AG09309 (cell line): ENCODE measurements at places on chromosomes 11 and 22.

DNA sequence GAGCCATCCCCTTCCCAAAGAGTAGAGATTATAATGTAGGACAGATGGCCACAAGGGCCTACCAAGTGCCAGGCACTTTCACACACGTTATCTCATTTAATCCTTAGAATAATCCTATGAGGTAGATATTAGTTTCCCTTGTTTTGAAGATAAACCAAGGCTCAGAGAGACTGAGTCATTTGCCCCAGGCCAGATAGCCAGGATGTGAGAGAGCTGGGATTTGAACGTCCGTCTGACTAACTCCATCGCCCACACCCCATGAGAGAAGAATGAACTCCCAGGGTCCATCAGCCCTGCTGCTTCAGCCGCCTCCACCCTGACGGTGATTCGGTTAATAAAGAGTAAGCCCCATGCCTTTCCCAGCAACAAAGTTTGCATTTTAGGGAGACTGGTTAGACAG lies 10.7 kb downstream of the PRG3 start:
- peak; percentile 27 for DNase-seq

DNA sequence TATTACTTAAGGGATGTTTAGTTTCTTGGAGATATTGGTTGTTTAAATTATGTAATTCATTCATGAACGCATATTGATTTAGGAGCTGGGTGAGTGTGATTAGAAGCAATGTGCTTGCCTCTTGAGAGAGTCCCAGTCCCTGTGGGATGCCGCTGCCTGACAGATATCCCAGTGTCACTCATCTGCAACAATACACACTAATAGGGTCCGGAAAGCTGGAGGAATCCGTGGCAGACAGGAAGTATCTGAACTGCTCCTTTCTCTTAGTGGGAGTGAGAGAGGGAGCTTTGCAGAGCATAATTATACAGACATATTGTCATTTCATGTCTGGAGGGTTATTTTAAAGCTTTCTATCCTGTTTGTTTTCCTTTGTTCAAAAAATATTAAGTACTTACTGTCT lies 17.4 kb downstream of the AMOTL1 start:
- no peak for DNase-seq

GRCh38 chr11:46534711-46535110 lies 59.1 kb downstream of the AMBRA1 start:
- no peak for DNase-seq

DNA sequence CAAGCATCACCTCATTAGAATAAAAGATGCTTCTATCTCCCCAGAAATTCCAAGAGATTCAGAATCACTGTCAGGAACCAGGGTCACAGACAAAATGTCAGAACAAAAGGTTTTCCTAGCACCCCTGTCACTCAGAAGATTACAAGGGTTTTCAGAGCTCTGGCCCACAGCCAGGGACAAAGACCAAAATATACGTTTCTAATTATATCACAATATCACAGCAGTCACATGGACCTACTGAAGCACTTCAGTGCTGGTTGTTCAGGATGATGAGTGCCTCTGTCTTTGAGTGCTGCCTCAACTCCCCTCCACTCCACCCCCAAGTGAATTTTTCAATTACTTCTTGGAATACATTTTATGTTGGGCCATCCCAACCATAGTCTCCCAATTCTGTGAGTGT lies 21.9 kb upstream of the RTL6 start:
- DNase-seq = no peak

DNA sequence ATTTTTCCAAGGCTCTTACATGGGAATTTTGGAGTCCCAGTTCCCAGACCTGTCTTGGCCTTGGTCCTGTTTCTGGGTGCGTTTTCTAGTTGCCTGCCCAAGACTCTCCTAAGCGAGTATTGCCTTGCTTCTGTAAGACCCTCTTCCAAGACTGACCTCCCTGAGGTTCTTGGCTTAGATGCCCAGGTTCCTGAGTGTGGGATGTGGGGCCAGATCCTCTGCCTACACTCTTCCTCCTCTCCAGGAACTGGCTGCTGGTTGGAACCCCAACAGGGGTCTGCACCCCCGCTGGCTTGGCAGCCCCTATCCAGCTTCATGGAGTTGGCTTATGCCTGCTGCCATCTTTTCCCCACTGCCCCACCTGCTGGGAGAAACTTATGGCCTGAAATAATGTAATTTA lies 429.5 kb downstream of the TENM4 start:
- no peak for DNase-seq

DNA sequence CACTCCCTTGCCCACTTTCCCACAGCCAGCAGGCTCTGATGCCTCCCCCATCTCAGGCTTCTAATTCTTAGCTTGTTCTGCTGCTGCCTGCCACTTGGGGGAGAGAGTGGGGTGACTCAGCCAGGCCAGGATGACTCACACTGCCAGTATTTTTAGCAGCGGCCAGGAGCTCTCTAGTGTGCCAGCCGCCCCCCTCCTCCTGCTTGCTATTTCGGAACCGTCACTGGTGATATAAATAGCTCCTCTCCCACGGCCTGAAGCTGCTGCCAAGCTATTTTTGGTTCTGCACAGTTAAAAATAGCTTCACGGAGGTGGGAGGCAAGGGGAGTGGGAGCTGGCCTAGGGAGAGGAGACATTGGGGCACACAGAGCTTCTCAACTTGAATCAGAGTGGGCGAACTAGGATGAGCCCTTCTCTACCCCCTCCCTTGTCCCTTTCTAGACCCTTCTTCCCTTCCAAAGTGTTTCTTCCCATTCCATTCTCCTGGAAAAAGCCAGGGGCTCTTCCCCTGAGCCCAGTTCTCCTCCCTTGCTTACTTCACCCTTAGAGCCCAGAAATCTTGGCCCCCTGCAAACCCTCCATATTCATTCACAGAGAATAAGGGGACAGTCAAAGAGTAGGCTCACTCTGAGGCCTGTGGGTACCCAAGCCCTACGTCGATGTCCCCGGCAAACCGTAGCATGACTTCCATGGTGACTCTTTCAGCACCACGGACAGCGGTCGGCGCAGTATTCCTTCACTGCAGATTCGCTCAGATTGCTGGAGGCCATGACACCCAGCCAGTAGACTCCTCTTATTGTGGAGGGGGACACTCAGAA lies 2.5 kb upstream of the NPAS4 start:
- DNase-seq = peak; percentile 90

- no peak for DNase-seq
Observed at GRCh38 chr22:45587638-45588505, 83.8 kb upstream of the ATXN10 start.

DNA sequence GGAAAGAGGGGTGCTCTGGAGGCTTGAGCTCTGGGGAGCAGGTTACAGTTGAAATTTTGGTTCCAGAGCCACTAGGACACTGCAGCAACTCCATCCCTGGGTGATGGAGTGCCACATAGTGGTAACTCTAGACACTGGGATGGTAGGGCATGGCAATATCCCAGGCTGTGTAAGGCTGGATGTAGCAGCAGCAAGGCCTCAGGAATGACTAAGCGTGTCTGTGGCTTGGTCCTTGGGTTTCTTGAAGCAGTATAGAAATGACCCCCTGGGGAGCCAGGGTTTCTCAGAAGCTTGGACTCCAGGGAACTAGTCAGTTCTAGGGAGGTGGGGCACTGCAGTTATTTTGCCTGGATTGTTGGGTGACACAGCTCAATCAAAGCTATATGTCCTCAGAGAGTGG lies 8.1 kb downstream of the MS4A4A start:
- no peak for DNase-seq

- DNase-seq = no peak
Observed at GRCh38 chr22:37193629-37194191, 5.7 kb upstream of the C1QTNF6 start.

DNA sequence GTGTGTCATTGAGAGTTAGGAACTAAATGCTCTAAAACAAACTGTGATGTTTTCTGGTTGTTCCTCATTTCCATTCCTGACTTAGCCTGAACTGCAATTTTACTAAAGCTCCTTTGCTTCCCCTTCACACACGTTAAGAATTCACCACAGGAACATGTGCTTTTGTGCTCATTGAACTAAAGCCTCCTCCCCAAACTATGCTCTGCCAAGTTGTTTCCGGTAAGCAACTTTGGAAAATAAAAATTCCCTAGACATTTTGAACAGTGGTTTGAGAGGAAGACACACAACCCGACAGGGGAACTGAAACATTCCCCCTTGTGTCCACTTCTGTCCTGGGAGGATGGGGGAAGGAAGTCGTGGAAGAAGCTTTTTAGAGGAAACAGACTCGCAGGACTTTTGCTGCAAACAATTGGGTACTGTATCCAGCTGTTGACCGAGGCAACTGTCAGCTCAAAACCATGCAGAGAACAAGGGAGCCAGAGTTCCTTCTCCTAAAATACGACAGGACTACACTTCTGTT lies 66.9 kb downstream of the GAB2 start:
- DNase-seq = no peak

DNA sequence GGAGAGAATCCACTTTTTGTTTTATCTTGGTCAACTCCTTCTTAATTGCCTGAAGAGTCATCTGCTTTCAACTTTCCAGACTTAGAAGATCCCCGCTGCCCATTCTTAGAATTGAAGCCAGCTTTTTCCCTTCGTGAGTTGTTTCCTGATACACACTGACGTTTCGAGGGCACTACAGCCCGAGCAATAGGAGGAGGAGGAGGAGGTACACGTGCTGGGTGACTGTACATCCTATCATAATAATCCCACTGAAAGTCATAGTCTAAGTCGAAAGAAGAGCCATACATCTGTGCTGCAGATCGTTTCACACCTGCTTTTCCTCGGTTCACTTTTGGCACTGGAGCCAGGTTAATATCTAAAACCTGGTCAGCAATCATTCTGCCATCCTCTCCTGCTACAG lies 606.1 kb downstream of the DLG2 start:
- no peak for DNase-seq

DNA sequence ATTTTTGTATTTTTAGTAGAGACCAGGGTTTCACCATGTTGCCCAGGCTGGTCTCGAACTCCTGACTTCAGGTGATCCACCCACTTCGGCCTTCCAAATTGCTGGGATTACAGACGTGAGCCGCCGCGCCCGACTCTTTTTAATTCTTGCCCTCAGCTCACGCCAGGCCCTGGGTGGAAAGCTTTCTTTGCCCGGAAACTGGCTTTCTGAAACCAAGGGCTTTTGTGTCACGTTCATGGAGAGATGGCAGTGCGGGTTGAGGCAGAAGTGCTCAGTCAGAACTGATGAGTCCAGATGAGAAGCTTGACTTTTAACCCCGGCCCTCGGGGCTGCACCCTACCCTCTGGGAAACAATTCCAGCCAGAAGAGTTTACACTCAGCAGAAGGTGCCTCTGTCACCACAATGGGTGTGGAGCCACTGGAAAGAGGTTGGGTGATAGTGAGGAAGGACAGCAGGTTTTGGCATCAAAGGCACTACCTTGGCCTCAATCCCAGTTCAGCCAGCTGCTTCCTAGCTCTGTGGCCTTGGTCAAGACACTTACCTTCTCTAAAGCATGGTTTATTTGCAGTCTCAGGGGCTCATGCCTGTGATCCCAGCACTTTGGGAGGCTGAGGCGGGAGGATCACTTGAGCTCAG lies 890 bp upstream of the ARFGAP3 start:
- DNase-seq = no peak

DNA sequence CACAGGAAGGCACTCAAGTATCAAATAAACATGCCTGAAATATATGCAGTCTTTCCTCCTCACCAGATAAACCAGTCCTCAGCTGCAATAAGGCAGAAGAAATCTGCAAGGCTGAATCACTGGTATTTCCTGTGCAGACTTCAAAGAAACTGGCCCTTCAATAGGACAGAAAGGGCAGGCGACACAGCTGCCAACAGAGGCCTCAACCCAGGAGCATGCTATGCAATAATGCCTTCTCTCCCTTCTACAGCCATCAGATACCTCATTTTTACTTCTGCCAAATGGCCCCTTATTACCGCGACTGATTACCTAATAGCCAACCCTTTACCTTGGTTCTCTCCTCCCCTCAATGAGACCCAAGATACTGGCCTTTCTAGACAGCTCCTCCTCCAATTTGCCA lies 8.0 kb downstream of the NUMA1 start:
- DNase-seq = peak; percentile 17

DNA sequence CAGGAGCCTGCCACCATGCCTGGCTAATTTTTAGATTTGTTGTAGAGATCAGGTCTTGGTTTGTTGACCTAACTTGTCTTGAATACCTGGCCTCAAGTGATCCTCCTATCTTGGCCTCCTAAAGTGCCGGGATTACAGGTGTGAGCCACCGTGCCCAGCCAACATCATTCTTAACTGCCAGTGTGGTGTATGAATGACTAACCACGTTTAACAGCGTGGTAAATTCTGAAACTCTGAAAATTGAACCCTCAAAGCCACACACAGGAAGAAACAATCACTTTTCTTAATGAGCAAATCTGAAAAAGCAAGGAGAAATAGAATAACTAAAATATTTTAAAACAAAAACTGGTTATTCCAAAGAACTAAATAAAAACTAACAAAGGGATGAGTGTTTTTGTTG lies 7.4 kb downstream of the TMEM9B start:
- no peak for DNase-seq

DNA sequence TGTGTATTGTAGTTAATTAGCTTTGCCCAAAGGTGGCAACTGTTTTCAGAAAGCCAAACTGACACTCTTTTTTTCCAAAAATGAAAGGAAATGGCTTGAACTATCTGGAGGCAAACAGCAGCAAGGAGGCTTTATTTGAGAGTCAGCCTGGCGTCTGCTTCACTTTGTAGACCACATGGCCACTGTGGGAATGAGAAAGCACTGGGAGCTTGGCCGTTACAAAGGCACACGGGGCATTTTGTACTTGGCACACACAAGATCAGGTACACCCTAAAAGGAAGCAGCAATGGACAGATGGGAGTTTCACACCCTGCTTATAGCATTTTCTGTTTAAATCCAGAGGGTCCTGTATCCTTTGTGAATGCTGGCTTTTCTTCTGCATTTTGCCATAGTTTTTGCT lies 126.3 kb downstream of the MPPED2 start:
- no peak for DNase-seq

DNA sequence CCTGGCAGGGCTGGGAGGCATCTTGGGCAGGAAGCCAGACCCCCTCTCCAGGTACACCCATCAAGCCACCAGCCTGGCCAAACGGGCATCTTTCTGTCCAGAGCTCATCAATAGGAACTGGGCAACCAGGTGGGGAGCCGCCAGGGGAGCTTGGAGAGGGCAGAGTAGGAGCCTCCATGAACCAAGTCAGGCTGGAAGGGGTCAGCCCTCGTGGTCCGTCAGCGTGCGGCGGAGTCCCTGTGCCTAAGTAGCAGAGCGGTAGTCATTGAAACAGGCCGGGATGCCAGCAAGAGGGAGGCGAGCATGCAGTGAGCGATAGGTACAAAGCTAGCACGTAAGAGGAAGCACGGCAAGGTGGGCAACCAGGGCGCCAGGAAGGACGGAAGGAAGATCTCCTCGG lies 1.7 kb downstream of the RTL6 start:
- DNase-seq = no peak

GRCh38 chr22:19169002-19169946 lies 9.3 kb downstream of the SLC25A1 start:
- no peak for DNase-seq

DNA sequence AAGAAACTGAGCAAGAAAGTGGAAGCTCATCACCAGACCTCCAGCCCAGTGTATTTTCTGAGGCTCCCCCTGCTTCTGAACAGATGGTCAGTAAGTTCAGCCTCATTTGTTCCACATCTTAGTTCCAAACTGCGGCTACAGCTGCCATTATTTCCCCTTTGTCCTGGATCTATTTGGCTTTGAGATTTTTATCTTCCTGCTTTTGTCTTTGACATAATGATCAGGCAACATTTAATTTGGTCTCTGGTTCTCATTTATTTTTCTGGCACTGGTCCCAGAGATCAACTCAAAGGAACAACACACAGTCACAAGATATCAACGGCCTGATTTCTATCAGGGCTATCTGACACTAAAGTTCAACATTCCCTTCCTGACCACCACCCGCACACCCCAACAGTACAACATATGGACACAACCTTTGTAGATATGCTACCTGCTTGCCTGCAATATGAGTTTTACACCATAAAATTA lies 137.5 kb downstream of the FAM76B start:
- DNase-seq = no peak
